Astrocyte of the spinal cord (primary cell): ENCODE measurements at places on chromosomes 13 and 19.

DNA sequence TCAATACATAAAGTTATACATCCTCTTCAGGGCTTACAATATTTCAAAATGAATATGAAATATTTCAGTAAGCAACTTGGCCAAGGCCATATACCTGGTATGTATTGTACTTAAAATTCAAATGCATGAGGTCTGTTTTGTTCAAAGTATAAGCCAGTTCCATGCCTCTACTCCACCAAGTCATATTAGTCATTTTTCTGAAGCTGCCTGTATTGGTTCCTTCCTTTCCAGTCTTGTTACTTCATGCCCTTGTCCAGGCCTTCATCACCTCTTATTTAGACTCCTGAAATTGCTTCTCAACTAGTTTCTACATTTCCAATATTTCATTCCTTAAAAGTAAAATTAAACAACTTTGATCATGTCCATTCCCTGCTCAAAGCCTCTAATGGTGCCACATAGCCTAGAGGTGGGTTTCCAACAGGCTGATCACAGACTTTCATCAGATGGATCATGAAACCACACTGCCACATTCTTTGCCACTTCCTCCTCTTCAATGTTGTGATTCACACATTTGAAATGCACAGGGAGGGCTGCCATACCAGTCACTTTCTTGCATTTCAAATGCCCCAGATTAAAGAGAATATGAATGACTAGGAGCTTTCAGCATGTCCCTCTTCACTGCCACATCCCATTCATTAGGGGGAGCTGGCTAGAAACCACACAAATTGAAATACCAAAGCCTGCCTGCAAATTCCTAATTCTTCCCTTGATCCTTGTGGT, 424.1 kb upstream of the DACH1 start:
- peak; percentile 85 for DNase-seq

DNA sequence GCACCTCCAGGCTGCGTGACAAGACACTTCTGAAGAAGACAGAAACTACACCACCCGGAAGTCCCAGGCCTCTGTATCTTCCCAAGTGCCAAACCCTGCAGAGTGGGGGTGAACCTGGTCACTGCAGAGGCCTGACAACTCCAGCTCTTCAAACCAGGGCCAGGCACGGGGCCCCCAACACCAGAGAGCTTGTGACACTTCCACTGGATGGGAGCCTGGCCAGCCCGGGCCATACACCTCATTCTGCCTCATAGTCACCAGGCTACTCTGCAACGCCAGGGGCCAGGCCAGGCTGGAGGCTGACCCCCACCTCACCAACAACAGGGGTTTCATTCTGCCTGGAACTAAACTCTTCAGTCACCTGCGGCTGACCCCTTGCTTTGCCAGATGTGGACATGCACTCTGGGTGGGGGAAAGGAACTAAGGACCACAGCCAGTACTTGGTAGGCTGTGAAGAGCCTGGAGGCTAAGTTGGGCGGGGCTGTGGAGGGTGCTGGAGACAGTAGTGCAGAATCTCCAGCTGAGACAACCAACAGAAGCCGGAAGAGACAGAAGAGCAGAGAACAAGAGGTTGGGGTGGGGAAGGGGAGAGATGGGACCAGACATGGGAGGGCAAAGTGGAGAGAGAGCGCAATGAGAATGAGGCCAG, 23.0 kb downstream of the TUBA3C start:
- DNase-seq: no peak

DNA sequence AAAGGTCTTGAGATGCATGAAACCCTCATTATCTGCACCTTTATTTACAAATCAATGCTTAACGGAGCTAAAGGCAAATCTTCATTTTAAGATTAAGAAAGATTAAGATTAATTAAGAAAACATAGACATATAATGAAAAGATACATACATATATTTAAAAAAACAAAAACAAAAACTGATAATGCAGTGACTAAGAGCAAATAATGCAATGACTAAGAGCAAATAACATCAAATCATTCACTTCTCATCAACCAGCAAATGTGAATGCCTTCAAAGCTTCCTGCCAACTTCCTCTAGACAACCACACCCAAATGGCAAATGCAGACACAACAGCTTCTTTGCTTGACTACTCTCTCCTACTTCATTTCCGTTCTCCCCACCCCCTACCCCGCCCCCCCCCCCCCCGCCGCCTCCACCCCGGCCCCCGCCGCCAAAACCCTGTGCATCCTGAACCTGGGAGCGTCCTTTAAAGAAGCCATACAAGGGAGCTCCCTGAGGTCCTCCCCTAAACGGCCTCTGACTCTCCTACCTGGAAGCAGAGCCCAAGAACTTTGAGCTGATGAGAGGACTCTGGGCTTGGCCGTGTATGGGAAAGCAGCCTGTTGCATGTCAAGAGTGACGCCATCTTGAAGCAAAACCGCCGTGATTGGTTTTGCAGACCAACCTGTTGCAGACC, 24.5 kb downstream of the TEX101 start:
- DNase-seq: no peak

- DNase-seq: peak; percentile 8
Measured at GRCh38 chr13:77810430-77810829, 108.2 kb downstream of the EDNRB start.

DNA sequence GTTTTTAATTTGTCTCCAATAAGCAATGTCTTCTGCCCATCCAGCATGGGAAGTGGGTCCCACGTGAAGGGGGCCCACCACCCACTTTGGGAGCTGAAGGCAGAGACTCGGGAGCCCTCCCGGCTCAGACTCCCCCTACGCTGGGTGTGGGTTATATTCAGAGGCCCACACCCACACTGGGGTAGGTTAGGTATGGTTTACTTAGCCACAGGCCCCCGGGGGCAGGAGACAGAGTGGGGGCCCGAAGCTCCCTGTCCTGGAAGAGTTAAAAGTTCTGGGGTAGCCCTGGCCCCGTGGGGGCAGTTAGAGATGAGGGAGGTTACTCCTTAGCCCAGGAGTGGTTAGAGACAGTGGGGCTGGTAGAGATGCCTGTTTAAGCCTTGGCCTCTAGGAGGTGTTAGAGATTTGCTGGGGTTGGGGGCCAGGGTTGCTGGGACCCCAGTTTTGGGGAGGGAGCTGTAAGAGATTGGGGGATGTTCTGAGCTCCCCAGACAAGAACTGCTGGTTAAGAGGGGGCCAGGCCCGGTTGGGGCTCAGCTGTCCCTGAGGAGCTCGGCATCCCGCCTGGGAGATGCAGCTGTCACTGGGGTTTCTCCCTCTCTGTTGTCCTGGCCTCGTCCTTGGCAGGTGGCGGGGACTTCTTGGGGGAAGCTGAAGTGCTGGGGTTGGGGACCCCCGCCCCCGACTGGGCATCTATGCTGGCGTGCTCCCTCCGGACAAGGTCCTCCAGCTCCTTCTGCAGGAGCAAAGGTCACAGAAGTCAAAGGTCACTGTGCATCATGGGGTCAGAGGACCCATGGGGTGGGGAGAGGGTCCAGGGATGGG, 712 bp upstream of the RINL start:
- DNase-seq: no peak

- peak; percentile 83 for DNase-seq
Measured at GRCh38 chr13:74761801-74762757, 627.9 kb upstream of the KLF12 start.

- DNase-seq: peak; percentile 42
Measured at GRCh38 chr19:19628501-19629134, 598 bp upstream of the LPAR2 start.

- DNase-seq: no peak
Measured at GRCh38 chr13:87093399-87093798, 577.8 kb upstream of the SLITRK5 start.

GRCh38 chr13:108297114-108297513, 27.6 kb downstream of the TNFSF13B start:
- DNase-seq: no peak

- no peak for DNase-seq
Measured at GRCh38 chr19:13064092-13064489, 38.6 kb downstream of the LYL1 start.

DNA sequence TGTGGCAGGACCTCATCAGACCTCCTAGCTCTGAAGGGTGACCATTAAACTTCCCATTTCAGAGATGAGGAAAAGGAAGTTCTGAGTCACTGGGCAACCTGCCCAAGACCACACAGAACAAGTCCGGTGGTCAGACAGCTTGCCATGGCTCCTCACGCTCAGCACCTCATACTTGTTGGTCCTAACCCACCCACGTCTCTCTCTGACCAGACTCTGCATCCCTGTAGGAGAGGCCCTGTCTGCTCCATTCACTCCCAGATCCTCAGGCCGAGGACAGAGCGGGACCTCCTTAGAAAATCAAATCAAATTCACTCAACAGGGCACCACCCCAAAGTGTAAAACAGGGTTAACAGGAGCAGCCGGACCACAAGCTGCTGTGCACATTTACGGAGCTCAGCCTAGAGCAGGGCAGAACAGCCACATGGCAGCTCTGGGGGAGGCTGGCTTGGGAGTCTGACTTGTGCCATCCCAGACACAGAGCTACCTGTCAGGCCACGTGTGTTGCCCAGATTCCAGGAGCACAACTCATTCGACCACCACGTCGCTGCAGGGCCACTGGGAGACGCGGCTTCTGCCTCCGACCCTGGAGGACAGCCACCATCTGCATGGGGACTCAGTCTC, 1.7 kb downstream of the MIER2 start:
- DNase-seq: peak; percentile 89

- peak; percentile 9 for DNase-seq
Measured at GRCh38 chr13:45879666-45880065, 28.1 kb upstream of the SIAH3 start.

- peak; percentile 29 for DNase-seq
Measured at GRCh38 chr19:18940769-18941627, at the start of gene HOMER3. Gene HOMER3 (minus strand): TSS chr19:18941217. CDS start chr19:18938982, 2,235 bp downstream.

GRCh38 chr13:99702687-99703319, 201.5 kb downstream of the TM9SF2 start:
- no peak for DNase-seq

DNA sequence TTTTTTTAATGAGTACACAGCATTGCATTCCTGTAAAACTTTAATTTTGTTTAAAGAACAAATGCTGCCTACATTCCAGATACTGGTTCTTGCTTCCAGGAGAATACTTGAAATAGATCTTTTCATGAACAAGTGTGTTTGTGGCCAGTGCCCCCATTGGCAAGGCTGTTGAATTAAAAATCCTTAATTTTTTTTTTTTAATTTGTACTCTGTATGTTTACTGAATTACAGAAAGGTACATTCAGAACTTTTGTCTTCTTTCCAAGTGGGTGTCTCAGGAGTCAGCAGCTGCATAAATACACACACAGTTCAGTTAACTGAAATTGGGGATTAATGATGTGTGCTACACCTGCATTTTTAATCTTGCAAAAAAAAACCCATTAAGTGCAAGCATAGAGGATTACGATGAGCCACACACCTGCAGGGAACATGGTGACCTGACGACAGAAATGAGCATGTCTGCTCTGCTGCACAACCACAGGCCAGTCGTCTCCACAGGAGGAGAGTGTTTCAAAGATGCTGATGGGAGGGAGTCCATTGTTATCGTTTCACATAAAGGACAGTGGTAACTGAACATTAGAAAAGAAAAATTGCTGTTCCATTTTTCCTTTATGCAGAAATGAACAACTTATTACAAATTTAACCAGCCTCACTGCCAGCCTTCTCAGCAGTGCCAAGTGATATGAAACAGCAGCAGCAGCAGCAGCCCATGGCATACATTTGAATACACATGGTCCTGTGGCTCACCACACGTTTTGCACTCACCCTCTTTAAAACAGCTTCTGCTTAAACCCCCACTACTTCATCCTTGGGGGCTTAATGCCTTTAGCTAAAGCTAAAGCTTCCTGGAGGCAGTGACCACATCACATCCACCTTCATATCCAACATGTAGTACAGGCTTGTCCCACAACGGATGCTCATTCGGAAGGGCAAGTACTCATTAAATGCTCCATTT, 72.3 kb upstream of the RFC3 start:
- DNase-seq: no peak

GRCh38 chr19:8208119-8208921, 850 bp upstream of the CERS4 start:
- DNase-seq: no peak

DNA sequence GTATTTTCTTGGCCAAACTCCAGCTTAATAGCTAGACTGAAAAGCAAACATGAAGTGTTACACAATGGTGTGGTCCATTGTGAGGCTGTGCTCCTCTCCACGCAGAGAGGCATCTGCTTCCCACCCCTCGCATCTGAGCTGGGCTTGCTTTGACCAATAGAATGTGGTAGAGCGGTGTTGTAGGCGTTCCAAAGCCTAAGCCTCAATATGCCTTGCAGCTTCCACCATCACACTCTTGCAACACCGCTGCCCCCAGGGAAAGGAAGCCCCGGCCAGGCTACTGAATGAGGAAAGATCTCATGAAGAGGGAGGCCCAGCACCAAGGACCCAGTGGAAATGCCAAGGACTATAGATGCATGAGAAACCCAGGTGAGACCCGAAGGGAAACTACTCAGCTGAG, 9.4 kb downstream of the FLT1 start:
- no peak for DNase-seq
